ENCODE measurements at places on chromosomes 11 and 22.

DNA sequence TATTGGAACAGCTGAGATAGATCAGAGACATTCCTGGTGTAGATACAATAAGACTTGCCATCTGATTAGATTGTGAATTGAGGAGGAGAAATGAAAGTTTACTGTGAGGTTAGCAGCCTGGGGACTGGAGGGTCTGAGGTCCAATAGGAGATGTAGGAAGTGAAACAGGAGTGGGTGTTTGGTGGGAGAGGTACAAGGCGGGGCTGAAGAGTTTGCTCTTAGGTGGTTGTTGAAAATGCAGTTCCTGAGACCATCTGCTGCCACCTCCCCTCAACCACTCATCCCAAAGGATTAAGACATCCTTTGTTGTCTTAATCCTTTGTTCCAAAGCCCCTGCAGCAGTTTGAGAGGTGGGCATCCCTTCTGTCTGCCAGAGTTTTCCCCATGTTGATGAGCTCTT is 14.8 kb downstream of the PIWIL4 start:
- H3K36me3 ChIP-seq = no peaks in the 10 kb centered on the region
- no peak overlapping the region for H3K4me3 ChIP-seq
- H3K4me1 ChIP-seq = peaks cover 12% of the 10 kb centered on the region
- no peak for DNase-seq
- H3K27me3 ChIP-seq = no peaks in the 10 kb centered on the region

DNA sequence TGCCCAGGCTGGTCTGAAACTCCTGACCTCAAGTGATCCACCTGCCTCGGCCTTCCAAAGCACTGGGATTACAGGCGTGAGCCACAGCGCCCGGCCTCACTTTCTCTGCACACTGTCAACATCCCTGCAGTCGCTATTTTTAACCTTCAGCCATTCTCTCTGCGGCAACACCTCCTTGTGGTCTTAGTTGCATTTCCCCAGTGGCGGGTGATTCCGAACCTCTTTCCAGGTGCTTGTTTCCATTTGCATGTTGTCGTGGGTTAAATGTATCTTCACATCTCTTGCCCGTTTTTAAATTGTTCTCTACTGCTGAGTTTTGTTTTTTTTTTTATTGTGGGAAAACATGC is 2.2 kb upstream of the SCT start:
- no peaks in the 10 kb centered on the region for H3K36me3 ChIP-seq
- H3K27ac ChIP-seq = peak overlapping the region; percentile 69
- peaks cover 2% of the 10 kb centered on the region for H3K4me1 ChIP-seq
- no peak overlapping the region for H3K4me3 ChIP-seq
- DNase-seq = no peak

DNA sequence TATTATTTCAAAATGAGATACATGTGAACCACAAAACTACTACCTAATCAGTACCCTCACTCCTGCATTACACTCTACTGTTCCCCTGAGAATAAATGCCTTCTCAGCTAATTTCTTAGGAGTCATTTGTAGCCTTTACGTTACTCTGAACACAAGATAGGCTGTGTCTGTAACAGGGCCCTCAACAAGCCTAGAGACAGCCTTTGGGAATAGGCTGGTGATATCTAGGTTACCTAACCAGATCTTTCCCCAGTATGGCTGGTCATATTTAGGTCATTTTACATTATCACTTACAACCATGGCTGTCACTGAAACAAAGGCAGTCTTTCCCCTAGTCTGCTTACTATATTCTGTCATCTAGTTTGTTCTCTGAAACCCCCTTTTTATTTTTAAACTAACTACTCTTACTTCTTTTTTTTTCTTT is 14.2 kb downstream of the ATM start:
- H3K27ac ChIP-seq = no peak overlapping the region
- H3K36me3 ChIP-seq = peaks cover 29% of the 10 kb centered on the region
- no peaks in the 10 kb centered on the region for H3K4me1 ChIP-seq
- H3K4me3 ChIP-seq = no peak overlapping the region
- no peak for DNase-seq

DNA sequence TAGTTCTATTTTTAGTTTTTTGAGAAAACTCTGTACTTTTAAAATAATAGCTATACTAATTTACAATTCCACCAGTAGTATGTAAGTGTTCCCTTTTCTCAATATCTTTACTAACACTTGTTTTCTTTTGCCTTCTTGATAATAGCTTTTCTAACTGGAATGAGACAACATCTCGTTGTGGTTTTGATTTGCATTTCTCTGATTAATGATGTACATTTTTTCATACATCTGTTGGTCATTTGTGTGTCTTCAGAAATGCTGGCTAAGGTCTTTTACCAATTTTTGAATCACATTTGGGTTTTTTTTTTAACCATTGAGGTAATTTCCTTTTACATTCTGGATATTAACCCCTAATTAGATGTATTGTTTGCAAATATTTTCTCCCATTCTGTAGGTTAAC is 258.9 kb downstream of the DYNC2H1 start:
- H3K4me3 ChIP-seq = no peak overlapping the region
- no peaks in the 10 kb centered on the region for H3K27me3 ChIP-seq
- no peaks in the 10 kb centered on the region for H3K4me1 ChIP-seq
- H3K36me3 ChIP-seq = peaks cover 14% of the 10 kb centered on the region
- DNase-seq = no peak

- no peaks in the 10 kb centered on the region for H3K27me3 ChIP-seq
- H3K4me3 ChIP-seq = no peak overlapping the region
- no peak for DNase-seq
- peaks cover 7% of the 10 kb centered on the region for H3K4me1 ChIP-seq
- H3K27ac ChIP-seq = no peak overlapping the region
Measured at GRCh38 chr11:14350215-14350614, 8.8 kb downstream of the RRAS2 start.

DNA sequence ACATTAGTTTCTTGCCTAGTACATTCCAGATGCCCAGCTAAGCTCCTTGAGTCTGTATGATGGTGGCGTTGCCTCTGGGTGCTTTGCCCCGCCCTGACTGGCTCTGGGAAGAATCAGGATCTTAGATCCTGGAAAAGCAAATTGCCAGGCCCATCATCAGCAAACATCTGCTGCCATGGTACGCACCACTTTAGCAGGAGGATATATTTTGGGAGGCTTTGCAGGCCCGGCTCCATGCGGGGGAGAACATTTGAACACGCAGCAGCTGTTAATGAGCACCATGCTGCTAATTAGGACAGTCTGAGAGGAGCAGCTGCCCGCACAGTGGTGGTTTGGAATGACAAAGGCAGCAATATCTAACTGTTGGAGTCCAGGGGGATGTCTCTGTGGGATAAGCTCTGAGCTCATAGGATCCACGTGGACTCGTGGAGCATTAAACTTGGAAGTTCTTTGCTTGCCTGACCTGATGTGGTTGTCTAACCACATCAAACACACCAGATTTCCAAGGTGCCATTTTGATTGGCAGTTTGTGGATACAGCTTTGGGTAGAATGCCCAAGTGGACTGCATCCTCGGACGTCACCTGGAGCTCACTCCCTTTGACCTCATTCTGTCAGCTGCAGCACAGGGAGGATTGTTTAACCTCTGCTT is 217.0 kb upstream of the ZBED5 start:
- H3K4me1 ChIP-seq = peaks cover 27% of the 10 kb centered on the region
- H3K4me3 ChIP-seq = no peak overlapping the region
- no peaks in the 10 kb centered on the region for H3K27me3 ChIP-seq
- no peaks in the 10 kb centered on the region for H3K36me3 ChIP-seq

- no peak for DNase-seq
- no peak overlapping the region for H3K27ac ChIP-seq
- H3K36me3 ChIP-seq = no peaks in the 10 kb centered on the region
- H3K4me3 ChIP-seq = peak overlapping the region; percentile 40
- H3K4me1 ChIP-seq = peaks cover 13% of the 10 kb centered on the region
Measured at GRCh38 chr22:29480512-29481264, 670 bp downstream of the NEFH start.

DNA sequence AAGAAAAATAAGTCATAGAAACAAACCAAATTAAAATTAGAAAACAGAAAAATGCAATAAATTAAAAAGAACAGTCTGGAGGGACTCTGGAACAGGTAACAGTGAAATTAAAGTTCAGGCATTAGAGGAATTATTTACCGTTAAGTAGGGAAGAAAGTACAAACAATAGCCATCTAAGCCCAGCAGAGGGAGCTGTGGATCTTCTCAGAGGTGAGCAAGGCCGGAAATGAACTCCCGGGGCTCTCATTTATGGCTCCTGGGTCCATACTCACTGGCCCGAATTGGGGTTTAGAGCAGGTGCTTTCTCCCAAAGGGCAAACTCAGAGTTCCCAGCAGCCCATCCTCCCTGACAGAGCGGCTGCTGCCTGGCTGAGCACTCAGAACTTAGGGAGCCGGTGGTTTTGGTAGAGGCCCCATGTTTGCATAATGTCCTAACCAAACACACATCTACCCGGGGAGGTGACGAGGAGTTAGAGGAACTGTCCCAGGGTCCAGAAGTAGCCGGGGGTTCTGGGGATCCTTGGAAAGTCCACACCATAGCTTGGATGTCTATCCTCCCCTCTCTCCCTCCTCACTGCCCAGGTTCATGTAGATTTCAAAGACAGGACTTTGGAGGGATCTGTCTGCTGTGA is 87.8 kb upstream of the VPREB1 start:
- H3K27ac ChIP-seq = no peak overlapping the region
- H3K4me3 ChIP-seq = no peak overlapping the region
- H3K27me3 ChIP-seq = no peaks in the 10 kb centered on the region
- no peaks in the 10 kb centered on the region for H3K4me1 ChIP-seq
